ENCODE measurements at places on chromosomes 2 and 18.

- no peak for DNase-seq
Measured at GRCh38 chr2:132824716-132825115, 154.7 kb upstream of the LYPD1 start.

GRCh38 chr2:31998731-31999383 lies 12.0 kb downstream of the MEMO1 start:
- peak; percentile 44 for DNase-seq

DNA sequence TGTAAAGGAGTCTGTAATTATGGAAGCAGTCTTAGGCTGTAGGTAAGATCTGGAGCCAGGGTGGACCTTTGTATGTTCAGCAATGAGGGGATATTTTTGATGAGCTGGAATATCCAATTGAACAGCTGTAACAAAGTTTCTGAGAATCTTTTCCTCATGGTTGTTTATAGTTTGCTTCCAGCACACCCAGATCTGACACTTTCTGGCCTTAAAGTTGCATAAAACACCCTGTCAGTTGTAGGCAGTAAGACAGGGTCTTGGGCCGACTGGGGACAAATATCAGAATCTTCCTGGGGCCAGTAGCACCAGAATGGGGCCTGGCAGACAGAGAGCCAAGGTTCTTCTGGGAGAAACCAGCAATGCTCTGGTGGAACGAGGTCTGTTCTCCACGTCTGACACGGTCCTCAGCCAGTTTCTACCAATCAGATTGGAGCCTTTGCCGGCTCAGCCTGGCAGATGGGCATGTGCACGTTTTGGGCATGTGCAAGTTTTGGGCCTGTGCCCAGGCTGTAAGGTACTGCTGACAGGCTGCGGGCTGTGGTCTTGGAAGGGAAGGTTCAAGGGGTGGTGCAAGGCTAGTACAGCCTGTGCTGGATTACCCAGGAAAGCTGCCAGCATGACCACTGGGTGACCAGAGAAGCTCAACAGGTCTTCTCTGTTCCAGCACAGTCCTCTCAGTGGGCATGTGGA lies 89.8 kb downstream of the PRKCE start:
- no peak for DNase-seq

DNA sequence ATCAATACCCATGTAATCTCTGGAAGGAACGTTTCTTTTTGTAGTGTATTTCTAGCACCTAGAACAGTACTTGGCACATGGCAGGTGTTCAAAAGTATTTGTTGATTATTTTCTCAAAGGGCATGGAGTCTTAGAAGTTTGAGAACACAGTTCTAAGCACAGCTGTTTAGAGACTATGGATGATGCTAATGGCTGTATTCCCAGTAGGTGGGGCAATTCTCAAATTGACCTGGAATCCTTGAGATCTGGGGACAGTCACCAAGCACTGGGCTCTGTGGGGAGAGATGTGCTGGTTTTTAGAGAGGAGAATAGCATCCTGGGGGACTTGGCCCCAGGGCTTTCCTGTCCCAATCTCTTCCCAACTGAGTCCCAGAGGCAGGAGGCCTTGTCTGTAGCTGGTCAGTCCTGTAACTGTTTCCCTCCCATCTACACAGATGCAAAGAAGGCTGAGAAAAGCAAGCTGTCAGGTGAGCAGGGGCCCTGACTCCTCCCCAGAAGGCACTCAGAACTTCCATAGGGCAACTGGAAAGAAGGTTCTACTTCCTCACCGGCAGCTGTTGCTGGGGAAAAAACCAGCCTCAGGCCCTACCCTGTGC lies 17.5 kb upstream of the IL36G start:
- DNase-seq: peak; percentile 8

DNA sequence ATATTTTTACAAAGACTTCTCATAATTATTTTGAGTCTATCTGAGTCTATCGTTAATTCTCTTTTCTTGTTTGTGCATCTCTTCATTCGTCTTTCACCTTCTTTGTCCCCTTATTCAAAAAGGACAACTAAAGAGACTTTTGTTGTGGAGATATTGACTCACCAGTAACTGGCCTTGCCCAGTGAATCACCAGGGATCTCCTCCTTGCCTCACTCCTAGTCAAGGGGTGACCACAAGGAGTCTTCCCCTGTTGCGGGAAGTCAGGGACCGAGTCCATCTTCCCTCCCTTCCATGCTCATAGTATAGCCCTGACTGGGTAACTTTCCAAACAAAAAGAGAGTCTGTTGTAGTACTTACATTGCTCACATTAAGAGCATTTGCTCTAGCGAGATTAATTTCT lies 158.9 kb downstream of the NEB start:
- DNase-seq: no peak

DNA sequence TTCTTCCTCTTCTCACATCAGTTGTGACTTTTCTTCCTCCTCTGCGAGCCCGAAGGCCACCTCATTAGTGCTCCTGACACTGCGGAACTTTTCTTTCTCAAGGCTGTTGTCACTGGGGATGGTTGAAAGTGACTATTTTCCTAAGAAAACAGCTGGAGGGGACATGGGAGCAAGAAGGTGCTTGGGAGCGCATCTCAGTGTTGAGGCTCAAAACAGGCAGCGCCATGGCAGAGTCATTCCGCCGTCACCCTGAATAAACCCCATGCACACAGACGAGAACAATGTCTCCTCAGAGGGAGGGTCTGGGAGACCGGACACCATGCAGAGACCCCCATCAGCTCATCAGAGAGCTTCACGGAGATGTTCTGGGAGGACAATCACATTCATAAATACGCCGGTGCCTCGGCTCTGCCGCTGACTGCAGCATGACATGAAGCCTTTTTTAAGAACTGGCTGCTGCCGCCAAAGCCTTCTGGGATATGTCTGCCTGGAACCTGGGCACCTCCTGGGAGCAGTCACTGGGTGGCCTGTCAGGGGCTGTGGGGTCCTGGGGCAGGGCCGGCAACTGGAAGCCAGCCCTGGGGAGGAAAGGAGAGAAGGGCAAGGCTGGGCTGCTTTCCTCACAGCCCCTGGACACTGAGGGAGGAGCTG lies 19.2 kb downstream of the ATOH8 start:
- no peak for DNase-seq

DNA sequence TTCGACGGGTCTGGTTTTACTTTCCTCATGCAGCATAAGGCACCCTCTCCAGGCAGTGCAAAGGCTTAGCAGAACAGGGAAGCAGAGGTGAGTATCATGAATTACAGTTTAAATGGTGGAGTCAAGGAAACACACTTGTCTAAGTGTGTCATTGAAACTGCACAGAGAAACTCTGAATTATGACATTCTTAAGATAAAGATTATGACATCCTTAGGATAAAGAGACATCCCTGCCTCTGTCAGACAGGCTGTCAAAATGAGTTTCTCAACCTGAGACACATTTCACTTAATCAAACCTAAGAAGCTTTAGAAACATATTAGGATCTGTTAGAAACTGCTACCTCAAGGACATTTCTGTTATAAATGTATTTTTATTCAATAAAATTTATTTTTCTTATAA lies 113.2 kb downstream of the DHRS9 start:
- DNase-seq: no peak

- no peak for DNase-seq
Measured at GRCh38 chr2:152466041-152466440, 131.1 kb downstream of the FMNL2 start.

DNA sequence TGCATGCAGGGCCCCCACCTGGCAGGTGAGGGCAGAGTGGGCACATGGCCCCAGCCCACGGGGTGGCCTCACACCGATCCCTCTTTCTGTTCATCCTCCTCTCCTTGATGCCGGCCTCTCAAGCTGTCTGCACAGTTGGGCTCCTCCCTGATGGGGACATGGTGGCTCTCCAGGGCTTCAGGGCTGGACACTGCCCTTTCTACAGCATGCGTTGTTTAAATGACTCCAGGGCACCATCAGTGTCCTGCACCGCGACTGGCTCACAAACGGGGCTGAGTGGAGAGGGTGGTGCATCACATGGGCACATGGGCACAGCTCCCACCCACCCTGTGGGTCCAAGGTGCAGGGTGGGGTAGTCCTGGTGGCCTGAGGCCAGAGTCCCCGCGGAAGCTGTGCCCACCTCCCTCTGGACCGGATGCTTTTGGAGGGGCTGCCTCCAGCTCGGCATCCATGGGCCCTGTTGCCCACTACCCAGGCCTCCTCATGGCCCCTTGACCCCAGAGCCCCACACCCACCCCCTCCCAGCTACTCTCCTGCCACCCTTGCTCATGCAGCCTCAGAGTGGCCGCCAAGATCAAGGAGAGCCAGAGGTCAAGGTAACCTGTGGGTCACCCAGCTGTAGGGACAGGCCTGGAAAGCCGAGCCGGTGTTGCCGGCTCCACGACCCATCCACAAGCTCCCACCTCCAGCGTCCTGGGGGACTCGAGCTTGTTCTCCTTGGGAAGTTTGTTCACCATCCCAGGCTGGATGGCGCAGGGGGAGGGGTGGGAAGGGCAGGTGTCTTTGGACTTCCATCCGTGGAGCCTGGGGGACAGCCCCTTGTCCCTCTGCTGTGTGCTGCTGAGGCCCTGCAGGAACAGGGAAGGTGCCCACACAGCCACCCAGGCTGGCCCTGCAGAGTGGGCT lies 12.3 kb upstream of the SNED1 start:
- no peak for DNase-seq

DNA sequence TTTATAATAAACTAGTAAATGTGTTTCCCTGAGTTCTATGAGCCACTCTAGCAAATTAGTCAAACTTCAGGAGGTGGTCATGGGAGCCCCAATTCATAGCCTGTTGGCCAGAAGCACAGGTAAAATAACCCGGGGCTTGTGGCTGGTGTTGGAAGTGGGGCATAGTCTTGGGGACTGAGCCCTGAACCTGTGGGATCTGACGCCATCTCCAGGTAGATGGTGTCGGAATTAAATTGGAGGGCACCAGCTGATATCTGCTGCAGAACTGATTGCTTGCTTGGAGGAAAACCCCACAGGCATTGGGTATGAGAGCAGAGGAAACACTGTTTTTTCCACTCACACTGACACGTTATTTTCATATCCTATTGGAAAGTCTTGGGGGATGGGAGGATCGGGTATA lies 14.1 kb downstream of the NMS start:
- no peak for DNase-seq

DNA sequence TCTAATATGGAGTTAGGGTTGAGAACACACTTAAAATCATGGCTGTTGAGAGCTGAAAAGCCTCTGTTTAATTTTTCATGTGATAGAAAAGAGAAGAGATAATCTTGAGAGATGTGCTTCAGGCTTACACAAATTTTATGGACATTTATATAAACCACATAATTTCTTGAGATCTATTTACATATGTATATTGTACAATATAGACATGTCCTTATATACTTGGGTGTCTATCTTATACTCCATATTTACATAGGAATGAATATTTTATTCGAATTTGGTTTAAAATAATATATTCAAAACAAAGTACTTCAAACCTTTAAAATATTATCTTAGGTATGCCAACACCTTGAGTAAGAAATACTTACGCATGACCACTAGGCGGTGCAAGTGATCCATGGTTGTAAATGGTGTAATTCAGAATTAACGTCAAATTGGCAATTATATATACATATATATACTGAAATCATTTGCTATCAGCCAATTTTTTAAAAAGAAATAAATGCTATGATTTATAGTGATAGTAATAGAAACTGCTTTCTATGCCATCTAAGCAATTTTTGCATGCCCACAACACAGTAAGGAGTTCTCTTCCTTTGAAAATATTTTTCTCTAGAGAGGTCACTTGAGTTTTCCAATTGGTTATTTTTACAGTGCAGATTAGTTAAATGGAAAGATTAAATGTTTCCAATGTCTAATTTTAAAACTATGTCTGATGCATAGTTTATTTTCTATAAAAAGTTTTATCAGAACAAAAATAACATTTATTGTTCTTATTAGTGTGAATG lies 37.6 kb upstream of the SPAG16 start:
- peak; percentile 40 for DNase-seq

GRCh38 chr2:219161097-219161496 lies 482 bp upstream of the NHEJ1 start:
- DNase-seq: no peak

- peak; percentile 10 for DNase-seq
Measured at GRCh38 chr2:169397697-169398096, 35.4 kb upstream of the LRP2 start.

DNA sequence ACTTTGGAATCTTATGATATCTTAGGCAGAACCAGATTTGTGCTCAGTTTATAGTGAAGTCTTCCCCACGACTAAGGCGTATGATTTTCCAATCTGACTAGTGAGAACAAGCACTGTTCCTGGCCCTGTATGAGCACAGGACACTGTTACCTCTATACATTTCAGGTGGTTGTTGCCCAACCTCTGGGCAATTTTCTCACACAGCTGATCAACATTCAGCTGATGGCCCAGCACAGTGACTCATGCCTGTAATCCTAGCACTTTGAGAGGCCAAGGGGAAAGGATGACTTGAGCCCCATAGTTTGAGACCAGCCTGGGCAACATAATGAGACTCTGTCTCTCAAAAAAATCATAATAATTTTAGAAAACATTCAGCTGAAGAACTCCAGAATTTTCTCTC lies 119.5 kb downstream of the ASXL3 start:
- DNase-seq: no peak

GRCh38 chr2:195563857-195564512 lies 93.0 kb upstream of the SLC39A10 start:
- DNase-seq: no peak

GRCh38 chr18:9475643-9476591 lies 604 bp downstream of the RALBP1 start:
- peak; percentile 70 for DNase-seq

GRCh38 chr18:10482363-10482984 lies 28.0 kb downstream of the APCDD1 start:
- DNase-seq: no peak

GRCh38 chr2:201628545-201628944 lies 14.8 kb downstream of the TMEM237 start:
- DNase-seq: no peak

DNA sequence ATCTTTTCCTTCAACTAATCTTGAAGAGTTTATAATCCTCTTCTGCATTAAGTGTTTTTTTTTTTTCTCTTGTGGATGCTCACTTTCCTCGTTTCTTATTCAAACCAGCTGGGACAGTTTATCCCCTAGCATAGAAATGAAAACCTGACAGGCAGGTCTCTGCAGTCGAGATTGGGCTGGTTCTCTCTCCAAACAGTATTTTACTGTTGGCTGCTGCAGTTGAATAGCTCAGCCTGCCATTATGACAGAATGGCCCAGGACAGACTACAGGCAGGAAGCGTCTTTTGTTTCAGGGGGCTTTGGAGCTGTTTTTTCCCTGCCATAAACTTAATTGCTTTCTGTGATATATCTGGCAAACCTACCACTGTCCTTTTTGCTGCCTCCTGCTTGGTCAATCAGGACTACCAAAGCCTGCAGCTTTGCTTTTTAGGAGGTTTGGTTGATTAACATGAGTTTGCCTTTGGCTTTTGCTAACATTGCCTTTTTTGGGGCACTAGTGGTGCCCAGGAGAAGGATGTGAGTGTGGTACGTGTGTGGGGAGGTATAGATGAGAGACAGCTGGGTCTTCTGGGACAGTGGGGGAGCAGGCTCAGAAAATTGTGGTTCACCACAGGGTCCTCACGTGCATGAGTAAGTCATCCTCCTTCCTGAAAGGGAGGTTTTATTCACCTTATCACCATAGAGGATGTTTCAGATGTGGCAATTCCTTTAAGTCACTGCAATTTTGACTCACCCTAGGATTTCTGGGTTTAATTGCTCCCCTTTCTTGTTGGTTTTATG lies 128.7 kb downstream of the LYPD6B start:
- no peak for DNase-seq

- DNase-seq: no peak
Measured at GRCh38 chr2:24832931-24833701, 39.9 kb downstream of the CENPO start.

- peak; percentile 83 for DNase-seq
Measured at GRCh38 chr2:174597345-174598047, at the start of gene WIPF1. TSS of gene WIPF1 (minus strand) at chr2:174597804. CDS start at chr2:174585573, 12,231 bp downstream.
